ENCODE measurements at places on chromosomes 4 and X.

GRCh38 chrX:100494646-100495370, 84.7 kb upstream of the PCDH19 start:
- DNase-seq = no peak

GRCh38 chrX:120797188-120797851, 78.3 kb downstream of the CT47B1 start:
- DNase-seq = no peak

DNA sequence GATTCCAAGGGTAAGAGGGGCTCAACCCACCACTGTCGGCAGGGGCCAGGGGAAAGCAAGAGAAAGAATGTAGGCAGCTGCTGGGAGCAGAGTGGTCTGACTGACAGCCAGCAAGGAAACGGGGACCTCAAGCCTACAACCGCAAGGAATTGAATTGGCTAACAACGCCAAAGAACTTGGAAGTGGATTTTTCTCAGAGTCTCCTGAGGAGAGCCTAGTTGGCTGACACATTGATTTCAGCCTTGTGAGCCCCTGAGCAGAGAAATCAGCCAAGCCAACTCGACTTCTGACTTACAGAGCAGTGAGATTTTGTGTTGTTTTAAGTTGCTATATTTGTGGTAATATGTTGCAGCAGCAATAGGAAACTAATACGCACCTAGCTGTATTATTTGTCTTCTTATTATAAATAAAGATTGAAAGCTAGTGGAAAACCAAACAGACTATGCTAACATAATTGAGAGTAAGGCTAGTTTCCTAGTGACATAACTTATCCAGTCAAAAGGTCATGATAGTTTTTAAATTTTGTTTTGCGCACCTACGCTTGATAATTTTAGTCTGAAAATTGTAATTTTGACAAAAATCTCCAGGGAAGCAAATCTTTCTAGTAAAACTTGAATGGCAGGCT, 145.8 kb upstream of the HCCS start:
- DNase-seq = no peak

DNA sequence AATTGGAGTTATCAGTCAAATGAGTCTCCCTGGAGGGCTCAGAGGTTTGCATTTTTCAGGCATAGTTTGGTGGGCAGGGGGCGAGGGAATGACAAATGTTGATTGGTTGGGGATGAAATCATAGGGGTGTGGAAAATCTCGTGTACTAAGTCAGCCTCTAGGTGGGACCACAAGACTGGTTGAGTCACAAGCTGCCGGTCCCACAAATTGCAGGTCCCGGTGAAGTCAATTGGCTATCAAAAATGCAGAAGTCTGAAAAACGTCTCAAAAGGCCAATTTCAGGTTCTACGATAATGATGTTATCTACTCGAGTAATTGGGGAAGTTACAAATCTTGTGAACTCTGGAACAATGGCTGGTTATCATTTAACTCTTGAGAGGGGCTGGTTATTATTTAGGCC, 98.8 kb upstream of the DHX15 start:
- DNase-seq = no peak

- no peak for DNase-seq
Measured at GRCh38 chr4:68962868-68963267, 11.3 kb upstream of the UGT2A3 start.

- no peak for DNase-seq
Measured at GRCh38 chr4:6548201-6548881, 26.6 kb upstream of the MAN2B2 start.

DNA sequence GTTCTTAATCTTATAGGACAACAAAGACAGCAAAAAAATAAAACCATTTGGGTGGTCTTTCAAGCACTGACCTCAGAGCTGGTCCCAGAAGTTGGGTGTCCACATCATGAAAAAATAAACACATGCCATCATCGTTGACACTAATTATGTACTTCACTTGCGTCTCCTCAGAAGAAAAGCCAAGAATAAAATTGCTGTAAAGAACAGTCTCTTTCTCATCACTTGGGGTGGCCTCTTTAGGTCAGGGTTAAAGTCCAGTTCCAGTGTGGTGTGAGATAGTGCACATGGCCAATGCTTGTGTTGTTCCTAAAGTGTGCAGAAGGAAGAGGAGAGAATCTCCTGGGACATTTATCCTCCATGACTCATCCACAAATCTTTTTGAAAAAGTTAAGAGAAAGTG, 49.5 kb upstream of the IBSP start:
- DNase-seq = no peak

DNA sequence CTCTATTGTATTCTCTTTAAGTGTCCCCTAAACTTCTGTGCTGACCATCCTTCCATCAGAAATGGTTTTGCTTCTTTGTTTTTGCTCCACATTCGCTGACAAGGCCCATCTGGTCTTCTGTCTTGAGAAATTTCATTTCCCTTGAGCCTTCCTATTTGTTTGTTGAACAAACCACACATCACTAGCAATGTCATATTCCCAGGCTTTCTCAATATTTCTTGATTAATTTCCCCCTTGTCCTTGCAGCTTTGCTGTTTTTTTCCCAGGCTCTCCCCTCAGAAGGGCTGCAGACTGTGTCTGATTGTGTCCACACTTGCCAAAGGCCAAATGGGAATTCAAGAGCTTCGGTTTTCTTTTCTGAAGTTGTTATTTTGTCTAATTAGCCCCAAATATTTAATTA, 158.9 kb downstream of the MID1IP1 start:
- DNase-seq = no peak
